ENCODE measurements at places on chromosomes 7 and 10. TPM values are rescaled to one million over a fixed set of nuclear protein-coding genes. Genes with fewer than 3 reads are reported as not detected.

Gene ZNF467
- total RNA-seq, result 0.80 TPM

Gene SUN3
- total RNA-seq, result not detected

Gene CXCL12
- total RNA-seq, result 2.2 TPM

DNA sequence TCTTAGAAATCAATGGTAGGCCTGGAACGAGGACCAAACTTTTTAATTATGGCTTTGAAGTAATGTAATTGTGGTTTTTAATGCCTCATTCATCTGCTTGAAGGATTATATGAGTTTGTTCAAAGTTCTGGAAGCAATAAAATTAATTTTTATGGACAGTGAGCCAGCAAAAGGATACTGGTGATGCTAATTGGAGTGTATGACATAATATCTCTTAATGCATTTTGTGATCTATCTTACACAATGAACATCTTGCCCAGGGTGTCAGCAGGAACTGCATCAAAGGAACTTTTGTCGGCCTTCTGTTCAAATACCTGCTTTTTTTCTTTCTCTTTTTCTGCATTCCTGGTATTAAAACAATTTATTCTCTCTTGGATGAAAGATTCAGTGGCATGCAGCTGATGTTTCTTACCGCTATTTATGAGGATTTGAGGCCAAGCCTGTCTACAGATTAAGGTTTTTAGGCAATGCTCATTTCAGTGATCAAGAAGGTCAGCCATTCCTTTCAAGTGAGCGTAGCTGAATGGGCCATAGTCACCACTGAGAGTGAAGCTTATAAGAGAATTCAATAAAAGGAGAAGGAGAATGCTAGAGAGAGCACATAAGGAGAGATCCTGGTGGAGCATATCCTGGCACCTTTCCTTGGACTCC lies 974.8 kb downstream of the SORCS3 start:
- DNase-seq, result no peak

Gene ASAH2B
- 4.5 TPM for total RNA-seq

- no peak for DNase-seq
These were observed 37.6 kb downstream of the KCNH2 start for GRCh38 chr7:150940431-150941102.

DNA sequence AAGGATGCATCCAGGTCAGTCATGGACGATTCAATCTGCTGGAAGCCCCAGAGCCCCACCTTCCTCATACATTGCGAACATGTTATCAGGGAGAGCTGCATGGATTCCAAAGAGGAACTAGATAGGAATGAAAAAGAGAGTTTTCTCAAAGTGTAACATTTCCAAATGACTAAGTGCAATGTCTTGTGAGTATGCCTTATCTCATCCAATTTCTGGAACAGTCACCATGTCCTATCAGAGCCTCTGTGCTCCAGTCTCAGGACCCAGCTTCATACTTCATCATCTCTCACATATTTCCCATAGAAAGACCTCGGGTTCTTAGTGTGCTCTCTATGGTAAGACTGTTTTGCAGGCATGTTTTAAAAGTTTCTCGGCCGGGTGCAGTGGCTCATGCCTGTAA lies 26.8 kb downstream of the ZC3HC1 start:
- no peak for DNase-seq

- DNase-seq, result no peak
These were observed 186.6 kb upstream of the INHBA start for GRCh38 chr7:41889472-41889871.

Gene MRC1
- not detected for total RNA-seq

DNA sequence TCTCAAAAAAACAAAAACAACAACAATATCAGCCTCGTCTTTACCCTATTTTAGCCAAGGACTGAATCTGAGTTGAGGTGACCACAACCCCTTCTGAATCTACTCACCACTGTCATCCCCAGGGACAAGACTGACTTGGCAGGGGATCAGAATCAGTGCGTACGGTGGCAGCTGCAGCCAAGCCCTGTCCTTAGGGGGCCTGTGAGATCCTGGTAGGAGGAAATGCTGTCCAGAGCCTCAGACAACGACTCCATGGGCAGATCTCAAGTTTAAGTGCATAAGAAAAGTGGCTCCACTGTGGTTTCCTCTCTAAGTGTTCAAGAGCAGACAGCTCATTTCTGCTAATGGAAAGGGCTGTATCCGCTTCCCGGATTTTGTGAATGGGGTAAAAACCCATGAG lies 22.4 kb upstream of the CYTH3 start:
- peak; percentile 25 for DNase-seq

DNA sequence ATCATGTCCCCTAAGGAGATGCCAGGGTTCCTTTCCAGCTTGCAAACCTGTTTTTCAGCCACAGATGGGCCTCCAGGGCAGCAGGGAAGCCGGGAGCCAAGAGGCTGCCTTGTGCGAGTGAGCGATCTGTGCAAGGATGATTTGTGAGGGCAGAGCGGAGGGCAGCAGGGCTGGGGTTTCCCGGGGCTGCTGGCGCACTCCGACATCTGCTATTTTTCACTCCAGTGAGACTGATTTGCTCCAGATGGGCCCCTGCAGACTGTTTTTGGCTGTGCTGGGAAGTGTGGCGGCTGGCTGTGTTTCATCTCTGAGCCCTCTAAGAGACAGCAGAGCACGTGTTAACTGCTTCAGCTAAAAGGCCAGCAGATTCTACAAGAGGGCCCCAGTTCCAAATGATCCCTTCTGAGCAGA lies 466.2 kb downstream of the TYW1 start:
- DNase-seq, result no peak

Gene DNAJC2
- total RNA-seq, result 132 TPM
